ENCODE measurements at places on chromosomes 12 and 14.

DNA sequence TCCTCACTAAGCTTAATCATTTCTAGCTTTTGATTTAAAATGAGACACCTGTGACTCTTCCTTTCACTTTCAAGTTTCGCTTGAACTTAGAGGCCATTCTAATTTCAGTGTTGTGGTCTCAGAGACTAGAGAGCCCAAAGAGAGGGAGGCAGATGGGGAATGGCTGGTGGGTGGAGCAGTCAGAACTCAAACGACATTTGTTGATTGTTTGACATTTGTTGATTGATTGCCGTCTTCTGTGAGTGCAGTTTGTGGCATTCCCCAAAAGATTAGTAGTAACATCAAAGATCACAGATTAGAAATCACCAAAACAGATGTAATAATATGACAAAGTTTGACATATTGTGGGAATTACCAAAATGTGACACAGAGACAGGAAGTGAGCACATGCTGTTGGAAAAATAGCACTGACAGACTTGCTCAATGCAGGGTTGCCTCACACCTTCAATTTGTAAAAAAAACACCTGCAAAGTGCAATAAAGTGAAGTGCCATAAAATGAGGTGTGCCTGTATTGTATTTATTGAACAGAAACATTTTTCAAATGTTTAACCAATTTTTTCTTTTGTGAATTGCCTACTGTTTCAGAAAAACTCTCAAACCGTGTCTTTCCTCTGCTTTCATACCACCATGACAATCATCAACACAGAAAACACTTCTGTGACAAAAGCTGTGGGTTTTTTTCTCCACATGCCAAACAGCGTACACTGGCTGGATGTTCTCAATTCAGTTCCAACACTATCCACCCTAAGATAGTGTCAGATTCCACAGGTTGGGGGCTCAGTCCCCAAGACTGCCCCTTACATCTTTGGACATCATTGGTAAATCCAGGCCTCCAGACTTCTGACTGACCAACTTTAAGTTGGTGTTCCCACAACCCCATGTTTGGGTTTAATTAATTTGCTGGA lies 376.3 kb upstream of the RGS6 start:
- no peak for DNase-seq

GRCh38 chr12:110957652-110958051 lies 37.3 kb upstream of the MYL2 start:
- DNase-seq: no peak

DNA sequence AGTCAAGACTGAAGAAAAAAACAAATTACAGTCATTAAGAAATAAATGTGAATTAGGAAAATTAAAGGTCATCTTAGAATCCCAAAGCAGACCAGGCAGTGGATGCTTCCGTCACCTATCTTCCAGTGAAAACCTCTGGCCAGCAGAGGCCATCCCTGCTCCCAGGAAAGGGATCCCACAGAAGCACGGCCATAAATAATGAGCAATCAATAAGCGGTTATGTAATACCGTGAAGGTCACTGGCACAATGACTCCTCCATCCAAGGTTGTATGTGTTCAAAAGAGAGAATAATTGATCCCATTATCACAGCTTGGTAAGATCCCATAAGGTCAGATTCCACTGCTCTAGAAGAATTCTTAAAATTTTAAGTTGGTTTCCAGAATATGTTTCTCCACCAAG lies 85.7 kb downstream of the PPP2R5E start:
- no peak for DNase-seq

GRCh38 chr14:30603402-30603801 lies 18.7 kb upstream of the SCFD1 start:
- DNase-seq: no peak

- DNase-seq: no peak
Measured at GRCh38 chr12:78149459-78149858, 318.8 kb downstream of the NAV3 start.

GRCh38 chr14:75917322-75917945 lies 64.4 kb downstream of the TGFB3 start:
- DNase-seq: no peak

DNA sequence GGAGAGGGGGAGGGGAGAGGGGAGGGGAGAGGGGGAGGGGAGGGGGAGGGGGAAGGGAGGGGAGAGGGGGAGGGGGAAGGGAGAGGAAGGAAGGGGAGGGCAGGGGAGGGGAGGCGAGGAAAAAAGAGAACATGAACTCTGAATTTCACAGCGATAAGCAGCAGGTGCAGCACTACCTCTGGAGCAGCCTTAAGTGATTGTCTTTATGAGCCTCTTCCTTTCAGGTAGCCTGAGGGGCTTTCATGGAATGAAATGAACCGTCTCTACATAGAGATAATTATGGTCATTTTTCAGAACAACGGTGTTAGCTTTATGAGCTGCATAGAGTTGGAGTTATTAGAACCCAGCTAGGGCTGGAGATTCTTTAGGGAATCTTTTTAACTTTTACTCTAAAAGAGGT lies 18.1 kb upstream of the PTCSC3 start:
- DNase-seq: no peak

All from left kidney (tissue), 8 donors.